ENCODE measurements at places on chromosomes 2 and 18.

- no peak for DNase-seq
These were observed 542.1 kb upstream of the ID2 start for GRCh38 chr2:8139668-8140200.

DNA sequence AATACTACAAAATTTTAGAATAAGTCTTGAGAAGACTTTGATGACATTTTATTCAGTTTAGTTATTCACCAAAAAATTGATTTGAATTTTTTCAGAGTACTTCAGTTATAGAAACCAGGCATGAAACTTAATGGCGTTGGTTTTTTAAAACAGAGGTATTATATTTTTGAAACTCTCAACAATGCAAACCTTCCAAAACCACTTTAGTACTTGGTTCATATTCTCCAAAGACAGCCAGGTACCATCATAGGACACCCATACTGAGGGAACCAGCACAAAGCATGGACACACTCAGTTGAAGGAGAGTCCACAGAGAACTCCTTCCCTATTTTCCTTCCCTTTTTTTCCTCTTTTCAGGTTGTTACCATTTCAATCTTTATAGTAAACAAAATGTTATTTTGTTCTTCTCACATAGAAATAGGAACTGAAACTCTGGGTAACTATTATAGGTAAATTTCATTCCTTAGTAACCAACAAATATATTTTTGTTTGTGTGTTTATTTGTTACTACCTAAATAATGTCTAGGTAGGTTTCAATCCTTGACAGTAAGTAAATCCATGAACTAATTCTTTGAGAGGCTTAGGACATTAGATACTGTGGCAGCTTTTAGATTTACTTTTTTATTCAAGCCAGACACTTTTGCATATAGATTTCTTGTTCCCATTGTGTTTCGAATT is 95.8 kb downstream of the TMEFF2 start:
- DNase-seq = no peak

DNA sequence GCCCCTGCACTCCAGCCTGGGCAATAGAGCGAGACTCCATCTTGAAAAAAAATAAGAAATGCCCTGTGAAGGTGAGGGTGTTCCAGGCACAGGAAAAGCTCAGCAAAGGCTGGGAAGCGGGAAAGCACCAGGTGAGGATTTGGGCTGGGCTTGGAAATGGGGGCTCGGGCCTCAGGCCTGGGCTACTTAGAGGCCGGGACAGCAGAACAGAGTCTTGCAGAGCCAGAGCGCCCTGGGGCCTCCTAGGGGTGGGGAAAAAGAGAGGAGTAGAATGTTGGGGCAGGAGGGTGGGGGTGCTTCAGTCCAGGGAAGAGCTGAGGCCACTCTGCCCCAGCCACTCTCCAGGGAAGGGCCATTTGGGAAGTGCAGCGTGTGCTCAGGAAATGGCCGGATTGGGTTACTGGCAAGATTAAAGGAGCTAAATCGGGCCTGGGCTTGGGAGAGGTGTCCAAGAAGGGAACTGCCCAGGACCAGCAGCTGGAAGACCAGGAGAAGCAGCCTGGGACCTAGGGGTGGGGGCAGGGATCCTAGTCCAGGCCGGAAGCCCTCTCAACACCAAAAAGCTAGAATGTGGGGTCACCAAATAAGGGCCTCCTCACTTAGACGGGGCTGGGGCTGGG is 13.8 kb upstream of the DES start:
- no peak for DNase-seq

- DNase-seq = no peak
These were observed 44.9 kb downstream of the HPCAL1 start for GRCh38 chr2:10347562-10347948.

DNA sequence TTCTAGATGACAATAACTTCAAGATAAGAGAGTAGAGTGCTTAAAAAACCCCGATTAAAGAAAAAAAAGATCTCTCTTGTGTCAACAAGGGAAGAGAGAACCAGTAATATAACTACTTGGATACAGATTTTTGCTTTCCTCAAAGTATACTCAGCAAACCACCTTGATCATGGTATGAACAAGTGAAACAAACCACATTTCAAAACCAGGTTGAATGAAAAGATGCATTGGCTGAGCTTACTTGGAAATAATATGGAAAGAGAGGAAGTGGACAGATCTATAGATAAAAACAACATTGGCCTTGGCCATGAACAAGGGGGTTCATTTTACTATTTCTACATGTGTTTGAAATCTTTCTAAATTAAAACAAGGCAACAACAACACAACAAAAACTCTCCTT is 50.1 kb downstream of the ATP8B1 start:
- DNase-seq = no peak

DNA sequence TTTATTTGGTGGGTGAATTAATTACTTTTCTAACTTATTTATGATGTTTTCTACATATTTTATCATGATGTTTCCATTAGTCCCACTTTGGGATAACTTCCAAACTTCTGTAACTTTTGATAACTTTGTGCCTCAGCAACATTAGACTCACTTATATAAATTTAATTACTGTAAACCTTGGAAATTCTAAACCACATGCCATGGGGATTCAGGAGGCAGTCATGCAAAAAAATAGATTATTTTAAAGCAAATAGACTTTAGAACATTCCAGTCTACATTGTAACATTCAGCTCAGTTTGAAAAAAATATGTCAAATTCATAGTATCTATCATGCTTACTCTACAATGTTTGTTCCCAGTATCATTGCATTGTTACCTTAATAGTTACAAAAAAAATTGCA is 728.5 kb upstream of the NRXN1 start:
- DNase-seq = no peak

GRCh38 chr18:58287353-58288274 is 243.6 kb downstream of the NEDD4L start:
- no peak for DNase-seq

Measured in AG04449 (cell line).